ENCODE measurements at places on chromosomes 7 and 10.
A peak's percentile ranks its signal among the peaks of the same experiment; 100 is the strongest.

DNA sequence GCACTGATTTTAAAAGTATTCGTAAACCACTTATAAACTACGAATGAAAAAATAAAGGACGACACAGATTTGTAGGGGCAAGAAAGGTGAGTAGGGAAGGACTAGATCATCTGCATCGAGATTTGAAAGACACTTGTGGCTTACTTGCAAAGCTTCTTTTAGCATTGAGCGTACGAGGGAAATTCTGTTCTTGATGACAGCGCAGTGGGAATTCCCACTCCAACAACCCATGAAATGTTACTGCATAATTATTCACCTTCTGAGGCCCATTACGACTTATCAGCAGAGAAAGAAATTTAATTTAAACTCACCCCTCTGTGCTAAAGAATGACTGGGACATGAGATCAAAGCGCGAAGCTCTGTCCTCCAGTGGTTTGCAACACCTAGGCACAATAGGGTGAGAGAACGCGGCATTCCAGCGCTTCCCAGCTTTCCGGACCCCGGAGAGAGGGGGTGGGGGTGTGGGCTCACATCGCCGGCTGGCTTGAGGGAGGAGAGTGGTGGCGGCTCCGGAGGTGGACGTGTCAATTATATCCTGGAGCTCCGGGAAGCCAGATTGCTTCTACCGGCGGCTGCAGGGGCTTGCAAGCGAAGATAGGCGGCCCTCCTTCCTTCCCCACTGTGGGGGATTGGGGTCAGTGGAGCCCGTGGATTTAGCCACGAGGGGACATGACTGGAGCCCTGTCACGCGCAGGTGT, 10.3 kb downstream of the SP8 start:
- no peak for DNase-seq

GRCh38 chr10:62528441-62528840, 154.3 kb downstream of the ZNF365 start:
- no peak for DNase-seq

DNA sequence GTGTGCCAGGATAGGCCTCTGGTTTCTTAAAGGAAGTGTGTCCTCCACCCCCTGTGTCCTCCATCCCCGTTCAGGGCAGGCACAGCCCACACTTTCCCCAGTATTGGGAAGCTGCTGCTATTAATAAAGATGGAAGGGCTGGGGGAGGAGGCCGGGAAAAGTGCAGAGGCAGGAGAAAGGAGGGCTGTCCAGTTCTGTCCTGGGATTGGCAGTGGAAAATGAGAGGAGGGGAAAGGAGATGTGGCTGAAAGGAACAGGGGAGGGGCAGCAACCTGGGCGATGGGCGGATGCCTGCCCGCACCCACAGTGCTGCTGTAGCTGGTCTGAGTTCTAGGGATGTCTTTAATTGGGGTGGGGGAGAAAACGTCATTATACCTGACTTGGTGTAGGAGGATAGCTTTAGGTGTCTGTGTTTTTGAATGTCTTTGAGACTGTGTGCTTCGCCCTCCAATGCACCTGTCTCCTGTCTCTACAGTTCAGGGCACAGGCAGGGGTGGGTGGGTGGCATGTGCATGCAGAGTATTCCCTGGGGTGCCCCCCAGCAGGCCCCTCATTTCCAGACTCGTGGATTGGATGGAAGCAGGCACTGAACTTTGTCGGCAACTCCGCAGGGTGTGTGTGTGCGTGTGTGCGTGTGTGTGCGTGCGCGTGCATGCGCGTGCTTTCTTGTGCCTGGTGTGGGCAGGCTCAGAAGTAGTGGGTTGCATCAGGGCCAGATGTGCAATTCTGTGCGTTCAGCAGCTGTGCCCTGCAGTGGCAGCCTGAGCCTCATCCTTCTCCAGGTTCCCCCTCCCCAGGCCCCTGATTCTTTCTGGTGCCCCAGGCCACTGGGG, 2.5 kb downstream of the TRIM8 start:
- no peak for DNase-seq

DNA sequence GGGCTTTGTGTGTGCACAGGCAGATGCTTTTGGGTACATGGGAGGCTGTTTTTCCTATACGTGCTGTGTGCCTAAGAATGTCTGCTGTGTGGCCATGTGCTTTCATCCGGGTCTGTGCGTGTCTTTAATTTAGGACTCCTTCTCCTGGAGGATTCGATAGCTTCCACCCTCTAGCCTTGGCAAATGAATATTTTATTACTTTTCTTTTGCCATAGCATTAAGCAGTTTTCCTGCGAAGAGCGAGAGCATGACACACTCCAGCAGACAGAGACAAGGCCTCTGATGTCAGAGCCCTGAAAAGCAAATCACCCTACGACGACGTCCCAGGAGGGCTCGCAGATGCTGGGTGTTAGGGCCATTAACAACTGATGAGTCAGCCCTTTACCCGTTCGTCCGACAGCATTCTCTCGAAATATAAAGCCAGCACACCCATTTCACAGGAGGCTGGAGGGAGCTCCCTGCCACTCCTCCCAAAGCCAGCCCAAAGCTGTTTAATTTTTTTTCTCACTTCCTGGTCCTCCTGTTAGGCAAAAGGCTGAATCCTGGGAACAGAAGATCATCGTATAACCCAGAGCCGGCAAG, 311.3 kb upstream of the ZMIZ1 start:
- DNase-seq, result peak; percentile 49

- DNase-seq, result no peak
Observed at GRCh38 chr10:16547973-16548372, 26.3 kb upstream of the C1QL3 start.

- peak; percentile 2 for DNase-seq
Observed at GRCh38 chr7:11410656-11411644, 421.0 kb downstream of the THSD7A start.

Measured in non-pigmented ciliary epithelial cell (primary cell).